Heart left ventricle (tissue), 16 donors: ENCODE measurements at places on chromosomes 3 and 15. TPM values are rescaled to one million over a fixed set of nuclear protein-coding genes. Genes with fewer than 3 reads are reported as not detected.

GRCh38 chr15:73856458-73857192 lies 16.7 kb upstream of the TBC1D21 start:
- no peak for DNase-seq

DNA sequence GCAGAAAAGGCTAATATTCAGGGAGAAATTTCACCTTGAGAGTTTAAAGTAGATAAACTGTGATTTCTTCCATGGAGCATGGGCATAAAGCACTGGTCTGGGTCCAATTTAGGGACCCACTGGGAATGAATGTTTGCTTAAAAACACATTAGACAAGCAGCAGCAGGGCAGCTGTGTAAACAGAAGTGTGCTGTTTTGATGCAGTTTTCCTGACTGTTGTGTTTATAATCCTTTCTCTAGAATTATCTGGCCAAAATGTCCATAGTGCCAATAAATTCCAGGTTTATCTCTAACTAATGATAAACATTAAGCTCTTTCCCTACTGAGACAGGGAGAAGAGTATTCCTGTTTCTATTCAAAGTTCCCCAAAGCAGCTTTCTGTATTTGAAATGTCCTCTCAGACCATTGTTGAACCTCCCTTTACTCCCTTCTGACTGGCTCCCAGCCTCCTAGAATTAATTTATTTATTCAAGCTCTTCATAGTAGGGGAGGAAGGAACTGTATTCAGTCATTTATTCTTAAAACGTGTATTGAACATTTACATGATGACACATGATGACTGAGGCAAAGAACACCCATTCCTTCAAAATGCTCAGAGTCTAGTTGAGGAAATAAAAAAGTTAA lies 7.0 kb upstream of the TM4SF18 start:
- DNase-seq = no peak

DNA sequence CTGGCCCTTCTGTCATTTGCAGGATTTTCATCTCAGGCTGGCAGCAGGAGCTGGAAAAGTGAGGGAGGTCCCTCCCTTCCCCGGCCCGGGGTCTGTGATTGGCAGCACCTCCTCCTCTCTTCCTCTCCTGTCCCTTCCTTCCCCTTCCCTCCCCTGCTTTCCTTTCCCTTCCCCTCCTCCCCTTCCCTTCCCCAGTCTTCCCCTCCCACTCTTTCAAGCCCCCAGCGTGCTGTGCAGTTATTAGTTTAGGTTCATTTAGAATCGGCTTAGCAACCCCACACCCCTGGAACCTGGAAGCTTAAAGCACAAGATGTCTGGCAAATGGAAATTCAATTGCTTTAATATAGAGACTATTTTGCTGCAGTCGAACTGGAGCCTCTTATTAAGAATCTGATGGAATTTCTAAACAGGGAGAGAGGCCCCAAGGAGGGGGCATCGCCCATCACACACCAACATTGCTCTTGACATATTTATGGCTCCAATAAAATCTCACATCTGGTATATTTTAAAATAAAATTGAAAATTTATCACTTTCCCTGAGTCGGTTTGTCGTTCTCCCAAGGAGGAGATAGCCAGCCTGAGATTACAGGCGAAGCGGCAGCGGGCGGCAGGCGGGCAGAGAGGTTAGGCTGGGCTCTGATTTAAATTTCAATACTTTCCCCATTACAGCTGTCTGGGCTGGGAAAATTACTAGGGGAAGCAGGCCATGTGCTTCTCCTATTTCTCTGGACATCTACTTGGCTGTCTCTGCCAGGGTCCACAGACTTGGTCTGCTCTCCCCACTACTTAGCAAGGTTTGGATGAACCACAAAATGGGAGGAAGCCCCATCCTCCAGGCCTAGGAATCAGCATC lies 98.9 kb downstream of the LINGO1 start:
- DNase-seq = no peak

DNA sequence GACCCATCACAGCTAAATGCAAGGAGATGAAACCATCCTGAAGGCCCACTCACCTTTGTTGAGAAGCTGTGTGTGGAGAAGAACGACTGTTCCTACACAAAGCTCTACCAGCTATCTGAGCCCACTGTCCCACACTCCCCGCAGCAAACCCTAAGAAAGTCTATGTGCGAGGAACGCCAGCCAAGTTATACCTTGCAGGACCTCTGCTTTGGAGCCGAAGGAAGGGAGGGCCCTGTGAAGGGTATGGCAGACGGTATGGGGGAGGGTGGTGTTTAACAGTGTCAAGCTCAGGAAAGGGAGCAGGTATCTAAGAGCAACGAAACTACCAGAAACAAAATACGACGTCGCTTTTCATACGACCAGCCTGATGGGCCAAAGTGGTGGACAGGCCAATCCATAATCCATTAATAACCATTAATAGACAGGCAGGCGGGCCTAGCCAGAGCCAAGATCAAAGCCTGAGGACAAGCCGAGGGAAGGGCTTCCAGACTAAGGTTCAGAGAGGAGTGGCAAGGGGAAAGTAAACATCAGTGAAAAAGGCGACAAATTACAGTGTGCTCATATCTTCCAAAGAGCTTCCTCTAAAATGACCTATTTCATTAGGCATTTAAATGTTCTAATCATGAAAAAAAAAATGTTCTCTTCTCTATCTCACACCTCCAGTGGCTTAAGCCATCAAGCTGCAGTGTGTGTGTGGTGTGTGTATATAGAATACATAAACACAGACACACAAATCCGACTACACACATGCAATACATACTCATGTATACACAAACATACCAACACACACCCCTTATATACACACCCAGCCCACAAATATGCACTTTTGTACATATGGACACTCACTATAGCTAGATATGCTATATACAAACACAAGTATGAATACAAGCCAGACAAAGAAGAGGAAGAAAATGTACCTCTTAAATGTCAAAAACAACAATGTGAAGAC lies 43.9 kb downstream of the PTPN23 start:
- DNase-seq = no peak

- no peak for DNase-seq
Observed at GRCh38 chr3:54131026-54131605, 8.8 kb downstream of the CACNA2D3 start.

- DNase-seq = no peak
Observed at GRCh38 chr3:82520846-82521245, 759.4 kb upstream of the GBE1 start.

DNA sequence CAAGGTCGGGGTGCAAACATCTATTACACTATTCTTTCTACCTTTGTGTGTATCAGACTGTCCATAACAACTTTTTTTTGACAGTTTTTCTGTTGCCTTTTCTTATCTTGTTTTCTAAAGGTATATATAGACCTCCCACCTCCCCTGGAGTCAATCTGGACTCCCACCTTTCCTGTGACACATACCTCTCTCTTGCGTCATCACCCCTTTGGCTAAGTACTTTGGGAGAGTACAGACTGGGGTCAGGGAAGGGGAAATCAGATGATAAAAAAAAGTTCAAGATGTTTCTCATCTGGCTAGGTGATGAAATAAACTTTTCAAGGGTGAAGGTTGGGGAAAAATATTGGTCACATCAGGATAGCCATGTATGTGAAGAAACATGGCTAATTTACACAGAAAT lies 17.2 kb downstream of the TSPAN3 start:
- DNase-seq = no peak

DNA sequence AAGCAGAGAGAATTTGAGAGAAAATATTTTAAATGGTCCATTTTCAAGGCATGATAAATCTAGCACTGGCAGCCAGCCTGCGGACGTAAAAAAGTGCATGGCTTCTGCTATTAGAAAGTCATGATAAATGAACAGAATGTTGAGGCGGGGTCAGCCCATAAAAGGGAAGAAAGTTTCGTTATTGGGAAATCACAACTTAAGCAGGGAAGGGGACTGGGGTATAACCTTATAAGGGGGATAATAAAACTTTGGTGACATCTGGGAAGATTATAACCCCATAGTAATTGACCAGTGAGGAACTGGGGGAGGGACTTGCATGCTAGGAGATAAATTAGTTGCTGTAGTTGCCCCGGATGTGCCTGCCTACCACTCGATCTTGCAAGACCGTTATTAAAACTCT lies 88.4 kb upstream of the PLSCR4 start:
- DNase-seq = no peak

DNA sequence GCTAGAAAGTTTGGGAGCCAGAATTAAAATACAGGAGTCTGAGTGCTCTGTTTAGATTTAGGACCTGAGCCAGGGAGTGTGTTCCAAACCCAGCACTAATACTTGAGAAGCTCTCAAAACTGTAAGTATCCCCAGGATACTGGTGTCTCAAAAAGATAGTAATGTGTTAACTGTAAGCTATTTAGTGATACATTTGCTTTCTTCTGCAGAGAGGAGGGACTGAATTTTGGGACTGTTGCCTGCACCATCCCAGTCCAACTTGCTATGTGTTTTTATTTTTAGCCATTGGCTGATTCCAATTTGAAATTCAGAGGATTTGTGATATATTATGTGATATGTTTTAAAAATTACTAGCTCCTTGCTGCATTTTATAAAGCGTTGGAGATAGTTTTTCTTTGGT lies 31.5 kb downstream of the UBE2E1 start:
- no peak for DNase-seq

DNA sequence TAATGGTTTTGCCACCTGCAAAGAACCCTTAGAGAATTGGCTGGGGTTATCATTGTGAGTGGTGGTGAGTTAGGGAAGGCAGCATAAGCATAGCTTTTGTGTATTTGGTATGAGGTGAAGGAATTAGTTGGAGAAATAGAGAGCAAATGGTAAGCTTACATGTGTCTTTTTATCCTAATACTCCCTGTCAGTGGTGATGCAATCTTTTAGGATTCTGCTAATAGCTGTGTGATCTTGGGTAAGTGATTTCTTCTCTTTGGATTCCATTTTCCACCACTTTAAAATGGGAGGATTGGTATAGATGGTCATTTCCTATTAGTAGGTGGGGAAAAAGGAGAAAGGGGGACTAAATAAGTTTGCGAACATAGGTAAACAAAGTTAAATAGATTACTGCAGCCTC lies 30.9 kb downstream of the PIAS1 start:
- DNase-seq = no peak

- no peak for DNase-seq
Observed at GRCh38 chr15:41486286-41486685, 7.4 kb upstream of the ITPKA start.

DNA sequence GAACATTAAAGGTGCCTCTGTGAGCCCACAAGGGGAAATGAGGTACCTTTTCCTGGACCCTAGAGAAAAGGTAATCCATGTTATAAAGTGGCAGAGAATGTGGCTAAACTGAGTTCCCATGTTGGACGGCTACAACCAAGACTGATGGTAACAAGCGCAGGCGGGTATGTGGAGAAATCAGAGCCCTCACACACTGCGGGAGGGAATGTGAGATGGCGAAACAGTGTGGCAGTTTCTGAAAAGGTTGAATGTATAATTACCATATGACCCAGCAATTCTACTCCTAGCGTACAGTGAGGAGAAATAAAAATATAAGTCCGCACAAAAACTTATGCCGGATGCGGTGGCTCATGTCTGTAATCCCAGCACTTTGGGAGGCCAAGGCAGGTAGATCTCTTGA lies 24.1 kb upstream of the SHISA5 start:
- DNase-seq = no peak

- DNase-seq = no peak
Observed at GRCh38 chr3:191449256-191449655, 11.7 kb upstream of the PYDC2 start.

- no peak for DNase-seq
Observed at GRCh38 chr15:48887144-48887543, 9.2 kb downstream of the EID1 start.

DNA sequence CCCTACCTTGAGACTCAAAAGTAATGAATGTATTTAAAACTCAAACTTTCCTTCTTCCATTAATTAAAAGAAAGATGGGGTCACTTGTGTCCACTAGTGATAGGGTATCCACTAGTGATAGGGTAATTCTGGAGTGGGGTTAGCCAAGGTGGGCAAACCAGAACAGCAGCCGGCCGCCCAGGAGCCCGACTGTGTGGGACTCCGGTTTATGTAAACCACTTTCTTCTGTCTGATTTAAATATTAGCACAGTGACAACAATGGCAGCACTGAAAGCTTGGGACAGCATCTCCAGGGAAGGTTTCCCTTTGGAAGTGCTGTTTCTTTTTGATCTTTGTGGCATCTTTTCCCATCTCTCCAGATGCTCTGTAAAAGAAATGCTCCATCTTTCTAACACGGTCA lies 722 bp downstream of the MYZAP start:
- no peak for DNase-seq

DNA sequence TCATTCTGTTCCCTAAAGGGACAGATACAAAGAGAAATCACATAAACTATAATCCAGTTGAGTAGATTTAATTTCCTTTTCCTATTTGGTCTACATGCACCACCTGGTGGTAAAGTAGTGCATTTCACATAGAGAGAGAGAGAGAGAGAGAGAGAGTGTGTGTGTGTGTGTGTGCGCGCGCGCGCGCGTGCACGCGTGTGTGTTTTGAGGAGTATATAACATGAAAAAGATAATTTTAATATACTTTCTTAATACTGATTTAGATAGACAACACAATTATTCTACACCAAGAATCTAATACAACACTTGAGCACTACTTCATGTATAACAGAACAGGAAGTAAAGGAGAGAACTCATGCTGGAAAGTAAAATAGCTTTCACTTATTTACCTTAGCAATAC lies 1.1 kb upstream of the FGF7 start:
- peak; percentile 25 for DNase-seq

GRCh38 chr15:40155270-40155910 lies 5.5 kb upstream of the BUB1B start:
- DNase-seq = no peak

- DNase-seq = no peak
Observed at GRCh38 chr3:30649572-30650318, 43.3 kb downstream of the TGFBR2 start.

- no peak for DNase-seq
Observed at GRCh38 chr15:55685286-55685685, 57.7 kb downstream of the PRTG start.

GRCh38 chr15:95996494-95996893 lies 334.0 kb upstream of the NR2F2 start:
- DNase-seq = no peak

- DNase-seq = no peak
Observed at GRCh38 chr3:152617609-152618008, 217.3 kb upstream of the P2RY1 start.

NIPA2 gene
- total RNA-seq = 32.4 TPM

TMEM212 gene
- not detected for total RNA-seq

UROC1 gene
- not detected for total RNA-seq

ENTPD3 gene
- 0.12 TPM for total RNA-seq

RMDN3 gene
- 16.8 TPM for total RNA-seq

TMCC1 gene
- total RNA-seq = 22.3 TPM

ITPKA gene
- total RNA-seq = 4.9 TPM

SLC30A4 gene
- total RNA-seq = 3.6 TPM

INKA1 gene
- total RNA-seq = 3.5 TPM

ADGRG7 gene
- total RNA-seq = not detected
